ENCODE measurements at places on chromosomes 2 and 18.
A peak's percentile ranks its signal among the peaks of the same experiment; 100 is the strongest.

DNA sequence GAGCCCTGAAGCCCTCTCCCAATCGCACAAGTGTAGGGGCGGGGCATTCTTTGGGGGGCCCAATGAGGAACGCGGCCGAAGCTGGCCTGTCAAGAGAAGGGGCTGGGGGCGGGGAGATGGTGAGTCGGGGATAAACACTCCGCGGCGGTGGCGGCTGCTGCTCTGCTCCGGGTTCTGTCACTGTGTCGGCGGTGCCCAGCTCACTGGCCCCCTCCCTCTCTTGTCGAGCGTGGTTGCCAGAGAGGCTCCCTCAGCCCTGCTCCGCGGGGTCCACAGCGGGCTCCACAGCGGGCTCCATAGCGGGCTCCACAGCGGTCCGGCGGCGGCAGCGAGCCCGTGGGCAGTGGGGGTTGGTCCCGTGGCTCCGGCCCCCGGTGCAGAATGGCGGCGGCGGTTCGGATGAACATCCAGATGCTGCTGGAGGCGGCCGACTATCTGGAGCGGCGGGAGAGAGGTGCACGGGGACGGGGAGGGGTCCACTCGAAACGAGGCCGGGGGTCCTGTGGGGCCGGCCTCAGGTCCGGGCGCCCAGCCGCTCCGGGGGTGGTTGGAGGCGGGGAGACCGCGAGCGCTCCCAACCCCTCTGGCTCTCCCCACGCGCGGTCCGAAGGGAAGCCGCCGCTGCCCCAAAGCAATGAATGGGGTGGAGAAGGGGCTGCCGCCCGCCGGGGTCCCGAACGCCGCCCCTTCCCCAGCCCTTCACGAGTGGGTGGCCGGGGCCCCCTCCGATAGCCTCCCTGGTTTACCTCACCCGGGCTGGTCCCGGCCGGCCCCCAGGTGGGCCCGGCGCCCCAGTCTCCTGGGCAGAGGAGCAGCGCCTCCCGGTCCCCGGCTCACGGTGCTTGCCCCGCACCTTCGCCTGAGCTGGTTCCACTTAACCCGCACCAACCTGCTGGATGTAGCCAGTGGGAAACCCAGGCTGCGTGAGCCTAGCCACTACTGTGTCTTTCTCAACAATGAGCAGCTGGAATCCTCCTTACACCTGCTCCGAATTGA lies at the start of gene MXD1:
Gene MXD1 (plus strand): TSS at position 160 of the 996 bp plus-strand sequence. CDS start 222 bp downstream, at position 382.
- DNase-seq: no peak

- DNase-seq: no peak
Observed at GRCh38 chr2:41031282-41031681, 579.4 kb upstream of the SLC8A1 start.

GRCh38 chr2:165698444-165698884 lies 95.6 kb downstream of the GALNT3 start:
- DNase-seq: peak; percentile 39

DNA sequence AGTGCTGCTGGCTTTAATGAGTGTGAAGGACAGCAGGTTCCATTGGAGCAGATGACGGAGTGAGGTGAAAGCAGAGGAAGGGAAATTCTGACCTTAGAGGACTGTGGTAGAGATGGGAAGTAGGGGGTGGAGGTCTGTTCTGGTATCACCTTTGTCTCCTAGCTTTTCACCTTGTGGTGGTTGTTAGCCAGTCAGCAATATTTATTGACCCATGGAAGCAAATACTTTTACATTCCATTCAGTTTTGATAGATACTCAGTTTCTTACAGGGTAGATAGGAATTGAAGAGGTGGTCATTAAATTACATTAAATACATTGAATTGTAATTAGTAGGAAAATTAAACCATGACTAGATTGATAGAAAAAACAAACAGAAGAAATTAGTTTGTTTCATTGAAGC lies 180.1 kb downstream of the DIS3L2 start:
- no peak for DNase-seq

Measured in right lung (tissue), 10 donors.